Stimulated activated CD8-positive, alpha-beta memory T cell treated with anti-CD3 and anti-CD28 coated beads, Interleukin-4, amount 100 ng/mL, for 1 hour (primary cell): ENCODE measurements at places on chromosomes 5 and 9.

DNA sequence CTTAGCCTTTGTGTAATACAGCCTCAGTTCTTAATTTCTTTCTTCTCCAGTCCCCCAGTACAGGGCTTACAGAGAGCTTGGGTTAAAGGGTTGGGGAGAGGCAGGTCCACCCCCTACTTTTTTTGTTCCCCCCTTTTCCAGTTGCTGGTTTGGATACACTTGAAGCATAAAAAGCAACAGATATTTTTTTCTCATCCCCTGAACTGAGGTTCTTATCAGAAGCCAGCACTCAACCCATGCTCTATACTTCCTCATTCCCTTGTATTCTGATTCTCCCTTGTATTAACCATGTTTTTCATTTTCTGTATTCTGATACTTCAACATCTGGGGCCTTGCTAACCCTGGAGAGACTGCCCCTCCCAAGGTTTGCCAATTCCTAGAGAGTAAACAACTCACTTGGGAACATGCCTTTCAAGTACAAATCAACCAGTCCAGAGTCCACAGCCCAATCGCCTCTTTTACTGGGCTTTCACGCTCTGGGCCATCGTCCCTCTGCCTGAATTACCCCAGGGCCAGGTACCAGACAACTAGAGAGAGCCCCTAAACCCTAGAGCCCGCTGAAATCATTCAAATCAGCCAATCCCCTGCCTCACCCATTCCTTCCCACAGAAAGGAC lies 333.4 kb upstream of the PUM3 start:
- DNase-seq = no peak

DNA sequence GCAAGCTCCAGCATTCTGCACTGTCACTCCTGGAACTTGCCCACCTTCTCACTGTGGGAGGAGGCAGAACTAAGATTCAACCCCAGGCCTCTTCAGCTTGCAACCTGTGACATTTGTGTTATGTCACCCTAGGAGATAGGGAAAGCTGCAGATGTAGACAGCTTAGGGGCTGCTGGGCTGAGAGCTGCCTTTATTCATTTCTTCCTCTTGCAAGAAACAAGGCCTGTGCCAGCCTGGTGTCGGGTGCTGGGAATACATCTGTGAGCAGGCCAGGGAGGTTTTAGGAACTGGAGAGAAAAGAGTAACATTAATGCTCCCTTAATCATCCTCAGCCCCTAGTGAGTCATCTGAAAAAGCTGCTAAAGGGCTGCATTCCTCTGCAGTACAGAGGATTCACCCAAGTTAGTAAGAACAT lies 101.8 kb downstream of the FGF18 start:
- DNase-seq = no peak

DNA sequence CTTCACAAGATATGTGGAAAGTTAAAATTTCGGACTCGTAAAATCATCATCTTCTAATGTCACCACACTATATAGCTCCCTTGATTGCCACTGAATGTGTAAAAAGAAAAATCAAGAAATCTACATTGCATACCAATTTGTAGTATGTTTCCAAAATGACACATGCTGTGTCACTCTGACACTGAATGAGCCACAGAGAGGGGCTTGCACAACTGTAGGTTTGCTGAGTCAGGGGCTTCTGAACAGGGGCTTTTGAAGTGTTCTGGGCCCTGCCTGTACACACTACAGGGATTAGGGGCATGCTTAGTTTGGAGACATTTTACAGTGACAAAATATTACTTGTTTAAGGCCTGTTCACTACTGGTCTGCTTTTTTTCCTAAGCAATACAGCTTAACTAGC lies 234.4 kb upstream of the GRAMD2B start:
- no peak for DNase-seq

DNA sequence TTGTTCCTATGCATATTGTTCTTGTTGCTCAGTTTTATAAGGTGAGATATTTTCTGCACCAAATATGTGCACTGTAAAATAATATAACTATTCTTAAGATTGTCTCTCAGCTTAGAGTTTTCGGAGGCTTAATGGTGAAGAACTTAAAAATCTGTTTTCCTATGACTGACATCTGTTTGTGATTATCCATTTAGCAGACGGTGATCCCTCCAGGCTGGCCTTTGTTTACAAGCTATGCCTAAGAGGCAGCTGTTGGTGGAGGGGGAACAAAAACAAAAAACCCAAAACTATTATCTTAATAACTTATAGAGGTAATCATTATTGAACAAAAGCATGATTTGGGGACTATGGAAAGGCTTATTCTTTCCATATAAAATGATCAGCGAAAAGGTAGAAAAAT lies 658 bp downstream of the PDCD1LG2 start:
- DNase-seq = no peak

- DNase-seq = no peak
These were observed 408.9 kb downstream of the PDE4D start for GRCh38 chr5:59484618-59485017.

- no peak for DNase-seq
These were observed 305.0 kb upstream of the CCNH start for GRCh38 chr5:87717761-87718160.

- no peak for DNase-seq
These were observed 5.3 kb downstream of the CAVIN4 start for GRCh38 chr9:100583014-100583802.

- DNase-seq = no peak
These were observed 15.7 kb upstream of the FNIP1 start for GRCh38 chr5:131812371-131813160.

GRCh38 chr5:140044041-140044440 lies 942 bp upstream of the NRG2 start:
- no peak for DNase-seq
